Stimulated activated CD8-positive, alpha-beta memory T cell treated with anti-CD3 and anti-CD28 coated beads, Interleukin-4, amount 100 ng/mL, for 48 hours (primary cell): ENCODE measurements at places on chromosomes 3 and 15.

DNA sequence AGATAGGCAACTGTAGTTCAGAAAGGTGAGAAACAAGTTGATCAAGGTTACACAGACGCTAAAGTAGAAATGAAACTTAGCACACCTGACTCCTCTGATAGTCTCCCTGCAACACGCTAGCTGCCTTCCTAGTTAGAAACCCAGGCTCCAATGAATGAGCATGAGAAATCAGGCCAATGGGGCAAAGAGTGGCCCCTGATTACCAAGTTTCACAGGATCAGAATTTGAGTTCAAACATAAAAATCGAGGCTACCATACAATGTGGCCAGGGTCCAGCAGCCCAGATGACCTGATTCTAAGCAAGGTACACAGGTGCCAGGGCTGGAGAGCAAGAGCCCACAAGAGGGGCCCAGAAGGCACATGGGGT is 7.7 kb downstream of the PLD1 start:
- no peak for DNase-seq

GRCh38 chr3:8286086-8286485 is 215.5 kb upstream of the LMCD1 start:
- no peak for DNase-seq

DNA sequence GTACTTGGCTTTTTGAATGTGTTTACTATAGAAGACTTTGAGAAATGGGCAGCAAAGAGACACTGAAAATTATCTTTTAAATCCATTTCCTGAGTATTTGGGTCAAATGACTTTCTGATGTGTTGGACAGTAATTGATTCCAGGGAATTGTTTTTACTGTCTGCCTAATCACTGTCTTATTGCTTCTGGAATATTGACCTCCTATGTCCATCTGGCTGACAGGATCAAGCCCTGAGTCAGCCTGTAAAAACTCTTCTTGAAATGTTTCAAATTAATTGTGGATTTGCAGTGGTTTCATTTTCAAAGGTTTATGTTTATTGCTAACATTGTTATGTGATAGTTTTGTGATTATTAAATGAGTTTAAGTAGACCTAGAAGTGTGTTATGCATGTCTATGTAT is 50.6 kb upstream of the MLF1 start:
- no peak for DNase-seq

GRCh38 chr3:111260878-111261277 is 189.3 kb downstream of the NECTIN3 start:
- no peak for DNase-seq

DNA sequence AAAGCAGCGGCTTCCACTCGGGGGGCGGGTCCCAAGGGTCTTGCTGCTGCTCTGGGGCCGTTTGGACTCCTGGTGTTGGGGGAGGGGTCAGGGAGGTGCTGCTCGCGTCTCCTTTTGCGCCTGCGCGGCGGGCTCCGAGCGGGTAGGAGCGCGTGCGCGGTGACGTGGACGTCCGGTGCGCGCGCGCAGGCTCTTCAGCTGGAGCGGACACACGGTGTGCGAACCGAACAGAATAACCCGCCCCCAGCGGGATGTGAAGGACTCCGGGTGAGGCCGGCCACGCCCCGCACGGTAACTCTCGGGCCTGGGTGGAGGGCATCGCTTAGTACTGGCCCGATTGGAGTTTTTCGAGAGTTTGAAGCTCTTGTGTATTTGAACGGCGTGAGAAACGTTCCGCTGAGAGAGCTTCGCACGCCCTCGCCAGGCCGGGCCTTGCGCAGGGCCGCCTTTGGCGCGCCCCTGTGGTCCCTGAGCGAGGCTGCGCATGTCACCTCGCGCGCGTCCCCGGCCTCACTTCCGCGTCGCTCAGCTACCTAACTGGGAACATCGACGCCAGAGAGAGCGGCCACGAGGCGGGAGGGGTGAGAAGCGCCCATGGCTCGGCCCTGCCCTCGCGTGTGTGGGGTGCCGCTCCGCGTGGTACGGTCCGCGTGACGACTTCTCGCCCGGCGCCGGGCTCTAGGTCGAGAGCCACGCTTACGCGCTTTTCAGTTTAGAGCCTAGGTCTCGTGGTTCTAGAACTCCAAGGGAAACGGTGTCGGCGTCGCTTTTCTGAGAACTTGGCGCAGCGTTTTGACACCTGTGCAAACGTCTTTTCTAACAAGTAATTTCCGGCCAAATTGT is at the start of gene MGA:
MGA (plus strand) TSS at position 171 of the 843 bp plus-strand sequence.
- peak; percentile 91 for DNase-seq

GRCh38 chr3:147797095-147797494 is 387.9 kb downstream of the ZIC1 start:
- DNase-seq: no peak

DNA sequence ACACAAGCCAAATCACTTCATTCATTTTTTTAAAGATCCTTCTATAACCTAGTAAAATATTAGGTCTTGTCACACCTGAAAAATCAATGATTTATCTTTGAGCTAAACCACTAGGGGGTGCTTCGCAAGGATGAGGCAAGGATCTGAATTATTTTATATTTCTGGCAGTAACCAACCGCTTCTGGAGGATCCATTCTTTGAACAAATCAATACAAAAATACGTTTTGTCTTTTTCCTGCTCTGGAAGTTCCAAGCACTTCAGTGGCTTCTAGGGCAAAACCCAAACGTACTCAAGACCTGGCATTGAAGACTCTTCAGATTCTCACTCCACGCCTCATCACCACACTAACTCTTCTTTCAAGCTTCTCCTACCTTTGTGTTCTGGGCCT is 486 bp downstream of the LSG1 start:
- no peak for DNase-seq
